ENCODE measurements at places on chromosomes 1 and 21. TPM values are rescaled to one million over a fixed set of nuclear protein-coding genes. Genes with fewer than 3 reads are reported as not detected.
A peak's percentile ranks its signal among the peaks of the same experiment; 100 is the strongest.

DNA sequence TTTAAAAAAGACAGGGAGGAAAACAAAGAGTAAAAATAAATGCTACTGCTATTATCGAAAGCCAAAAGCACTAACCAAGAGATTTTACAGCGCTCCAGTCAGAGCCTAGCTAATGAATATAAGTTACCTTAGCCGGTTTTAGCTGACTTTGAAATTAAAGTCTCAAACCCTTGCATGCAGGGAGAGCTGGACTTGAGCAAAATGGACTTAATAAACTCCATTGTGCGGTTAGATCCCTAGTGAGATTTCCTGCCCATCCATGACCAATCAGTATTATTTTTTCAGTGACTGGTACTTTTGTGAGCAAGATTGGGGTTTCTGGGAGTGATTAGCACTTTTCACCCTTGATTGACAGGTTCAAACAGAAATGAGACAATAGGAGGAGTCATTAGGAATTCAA, 333.4 kb upstream of the ADGRL2 start:
- H3K4me1 ChIP-seq = no peaks in the 10 kb centered on the region
- no peak overlapping the region for H3K27ac ChIP-seq
- H3K4me3 ChIP-seq = no peak overlapping the region
- no peak for DNase-seq
- no peaks in the 10 kb centered on the region for H3K36me3 ChIP-seq

OR2T11 gene
- not detected for total RNA-seq

FCRL4 gene
- total RNA-seq = not detected

OR10Z1 gene
- total RNA-seq = not detected

GRCh38 chr1:29239142-29239541, 2.8 kb downstream of the PTPRU start:
- DNase-seq = no peak
- H3K36me3 ChIP-seq = no peaks in the 10 kb centered on the region
- no peak overlapping the region for H3K4me3 ChIP-seq
- H3K4me1 ChIP-seq = peaks cover 33% of the 10 kb centered on the region

IL20 gene
- not detected for total RNA-seq

- no peaks in the 10 kb centered on the region for H3K36me3 ChIP-seq
- H3K4me3 ChIP-seq = no peak overlapping the region
- H3K27me3 ChIP-seq = no peaks in the 10 kb centered on the region
- H3K4me1 ChIP-seq = no peaks in the 10 kb centered on the region
These were observed 183.2 kb downstream of the KIF26B start for GRCh38 chr1:245337829-245338484.

- H3K36me3 ChIP-seq = peaks cover 23% of the 10 kb centered on the region
- H3K27ac ChIP-seq = no peak overlapping the region
- DNase-seq = no peak
- no peaks in the 10 kb centered on the region for H3K27me3 ChIP-seq
- no peak overlapping the region for H3K4me3 ChIP-seq
These were observed 76.3 kb downstream of the UCK2 start for GRCh38 chr1:165903672-165904071.

- no peaks in the 10 kb centered on the region for H3K27me3 ChIP-seq
- H3K27ac ChIP-seq = no peak overlapping the region
- H3K4me1 ChIP-seq = no peaks in the 10 kb centered on the region
- no peak for DNase-seq
These were observed 29.9 kb upstream of the NRIP1 start for GRCh38 chr21:15094706-15095105.

GRCh38 chr21:29775462-29775861, 164.3 kb downstream of the GRIK1 start:
- no peaks in the 10 kb centered on the region for H3K4me1 ChIP-seq
- DNase-seq = no peak
- no peaks in the 10 kb centered on the region for H3K36me3 ChIP-seq
- no peak overlapping the region for H3K27ac ChIP-seq

- H3K36me3 ChIP-seq = no peaks in the 10 kb centered on the region
- no peak for DNase-seq
- H3K4me3 ChIP-seq = no peak overlapping the region
- H3K27me3 ChIP-seq = no peaks in the 10 kb centered on the region
- H3K4me1 ChIP-seq = no peaks in the 10 kb centered on the region
These were observed 143.6 kb downstream of the CNIH3 start for GRCh38 chr1:224759681-224760091.

DNAH14 gene
- total RNA-seq = 12.2 TPM

TRIM67 gene
- not detected for total RNA-seq

GRCh38 chr1:21302747-21303715, 12.8 kb upstream of the ECE1 start:
- peaks cover 35% of the 10 kb centered on the region for H3K4me1 ChIP-seq
- H3K36me3 ChIP-seq = no peaks in the 10 kb centered on the region
- no peak overlapping the region for H3K4me3 ChIP-seq
- peak overlapping the region; percentile 22 for H3K27ac ChIP-seq
- DNase-seq = no peak

- no peak overlapping the region for H3K27ac ChIP-seq
- DNase-seq = peak; percentile 92
These were observed 35.1 kb downstream of the PTPRF start for GRCh38 chr1:43565600-43566360.

Data from upper lobe of left lung (tissue), 6 donors.